Naive thymus-derived CD8-positive, alpha-beta T cell (primary cell): ENCODE measurements at places on chromosomes 2 and 18. TPM values are rescaled to one million over a fixed set of nuclear protein-coding genes. Genes with fewer than 3 reads are reported as not detected.

- no peak overlapping the region for H3K4me3 ChIP-seq
- H3K36me3 ChIP-seq = no peaks in the 10 kb centered on the region
- no peak for DNase-seq
- no peaks in the 10 kb centered on the region for H3K27me3 ChIP-seq
- H3K4me1 ChIP-seq = no peaks in the 10 kb centered on the region
- H3K27ac ChIP-seq = no peak overlapping the region
These were observed 339.4 kb downstream of the DCC start for GRCh38 chr18:52679354-52679753.

The DPY30 gene
- 46.7 TPM for total RNA-seq

DNA sequence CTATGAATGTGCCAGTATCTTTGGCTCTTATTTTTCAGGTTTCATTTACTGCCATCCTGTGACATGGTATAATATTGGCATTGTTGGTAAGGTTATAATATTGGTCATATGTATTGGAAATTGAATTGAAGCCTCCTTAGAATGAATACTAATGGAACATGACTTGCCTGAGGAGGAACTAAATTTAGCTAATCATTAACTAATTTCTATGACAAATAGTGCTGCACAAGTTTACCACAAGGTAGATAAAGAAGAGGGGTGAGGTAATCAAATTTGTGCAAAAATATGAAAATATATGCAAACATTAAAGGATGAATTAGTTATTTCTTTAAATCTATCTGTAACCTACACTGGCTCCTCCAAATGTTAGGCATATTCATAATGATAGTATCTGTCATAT, 43.2 kb upstream of the ORC2 start:
- H3K27ac ChIP-seq = no peak overlapping the region
- no peaks in the 10 kb centered on the region for H3K27me3 ChIP-seq
- DNase-seq = no peak
- no peaks in the 10 kb centered on the region for H3K4me1 ChIP-seq
- peaks cover 27% of the 10 kb centered on the region for H3K36me3 ChIP-seq
- no peak overlapping the region for H3K4me3 ChIP-seq

The AQP12B gene
- not detected for total RNA-seq

GRCh38 chr2:27083410-27084296, 2.9 kb upstream of the KHK start:
- H3K36me3 ChIP-seq = no peaks in the 10 kb centered on the region
- peak overlapping the region; percentile 61 for H3K4me3 ChIP-seq
- peaks cover 28% of the 10 kb centered on the region for H3K4me1 ChIP-seq

DNA sequence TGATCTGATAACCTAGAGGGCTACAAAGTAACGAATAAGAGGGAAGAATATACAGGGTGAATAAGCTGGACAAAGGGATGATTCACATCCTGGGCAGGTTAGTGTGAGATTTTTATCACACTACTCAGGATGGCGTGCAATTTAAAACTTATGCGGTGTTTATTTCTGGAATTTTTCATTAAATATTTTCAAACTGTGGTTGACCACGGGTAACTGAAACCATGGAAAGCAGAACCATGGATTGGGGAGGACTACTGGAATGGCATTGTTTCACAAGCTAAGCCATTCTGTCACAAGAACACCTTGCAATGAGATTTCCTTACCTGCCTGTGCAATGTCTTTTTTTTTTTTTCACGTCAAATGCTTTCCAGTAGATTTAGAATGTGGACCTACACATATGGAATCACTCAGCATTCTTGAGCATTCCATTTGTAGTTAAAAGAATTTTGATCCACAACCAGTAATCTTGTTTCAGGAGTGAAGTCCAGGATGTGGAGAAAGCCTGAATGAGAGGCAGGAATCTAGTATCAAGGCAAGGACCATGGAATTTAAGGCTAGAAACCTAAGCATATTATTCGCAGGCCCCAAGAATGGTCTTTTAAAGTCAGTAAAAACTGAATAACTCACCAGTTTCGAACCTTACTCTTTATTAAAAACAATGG, 8.0 kb upstream of the CDK15 start:
- H3K36me3 ChIP-seq = no peaks in the 10 kb centered on the region
- H3K27me3 ChIP-seq = peaks cover 12% of the 10 kb centered on the region
- no peak overlapping the region for H3K27ac ChIP-seq
- DNase-seq = no peak

The SCN2A gene
- not detected for total RNA-seq

DNA sequence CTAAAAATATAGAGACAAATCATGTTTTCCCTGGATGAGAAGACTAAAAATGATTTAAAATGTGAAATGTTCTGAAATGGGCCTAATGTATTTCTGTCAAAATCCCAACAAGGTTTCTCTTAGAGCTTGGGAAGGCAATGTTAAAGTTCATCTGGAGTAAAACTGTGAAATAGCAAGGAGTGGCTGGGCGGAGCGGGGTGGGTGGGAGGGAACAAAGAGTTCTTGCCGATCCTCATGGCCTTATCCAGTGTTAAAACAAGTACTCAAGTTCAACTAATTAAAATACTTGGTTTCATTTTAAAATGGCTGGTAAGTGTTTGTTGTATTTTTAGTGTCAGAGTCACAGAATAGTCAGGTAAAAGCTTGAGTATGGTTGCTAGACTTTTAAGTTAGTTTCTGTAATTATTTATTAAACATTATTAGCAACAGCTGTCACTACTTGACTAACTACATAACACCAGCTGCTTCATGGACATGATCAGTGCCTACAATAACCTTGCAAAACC, 87.3 kb downstream of the RTN4 start:
- peaks cover 21% of the 10 kb centered on the region for H3K4me1 ChIP-seq
- no peak overlapping the region for H3K27ac ChIP-seq
- no peak overlapping the region for H3K4me3 ChIP-seq
- H3K27me3 ChIP-seq = no peaks in the 10 kb centered on the region
- DNase-seq = no peak

The RAX gene
- total RNA-seq = not detected

The HAT1 gene
- 29.8 TPM for total RNA-seq

The CDK5R2 gene
- total RNA-seq = not detected

The GNAL gene
- total RNA-seq = 0.55 TPM

DNA sequence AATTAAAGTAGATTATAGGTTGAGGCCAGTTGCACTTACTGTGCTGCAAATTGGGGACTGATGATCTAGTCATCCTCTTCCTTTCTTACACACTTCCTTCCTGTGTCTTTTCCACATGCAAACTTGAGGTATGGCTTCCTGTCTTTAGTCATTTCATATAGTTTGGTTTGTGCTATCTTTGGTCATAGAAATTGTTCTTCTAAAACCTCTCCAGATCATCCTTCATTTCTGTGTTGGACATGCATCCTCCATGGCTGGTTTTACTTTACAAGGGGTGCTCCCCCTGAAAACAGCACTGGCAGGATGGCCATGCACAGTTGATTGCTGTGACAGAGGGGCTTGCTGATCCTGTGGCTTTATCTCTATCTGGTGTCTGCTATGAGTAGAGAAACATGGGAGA, 36.5 kb downstream of the MGAT5 start:
- H3K4me3 ChIP-seq = no peak overlapping the region
- peaks cover 28% of the 10 kb centered on the region for H3K4me1 ChIP-seq
- no peak for DNase-seq
- H3K27me3 ChIP-seq = no peaks in the 10 kb centered on the region
- H3K36me3 ChIP-seq = no peaks in the 10 kb centered on the region
- no peak overlapping the region for H3K27ac ChIP-seq

DNA sequence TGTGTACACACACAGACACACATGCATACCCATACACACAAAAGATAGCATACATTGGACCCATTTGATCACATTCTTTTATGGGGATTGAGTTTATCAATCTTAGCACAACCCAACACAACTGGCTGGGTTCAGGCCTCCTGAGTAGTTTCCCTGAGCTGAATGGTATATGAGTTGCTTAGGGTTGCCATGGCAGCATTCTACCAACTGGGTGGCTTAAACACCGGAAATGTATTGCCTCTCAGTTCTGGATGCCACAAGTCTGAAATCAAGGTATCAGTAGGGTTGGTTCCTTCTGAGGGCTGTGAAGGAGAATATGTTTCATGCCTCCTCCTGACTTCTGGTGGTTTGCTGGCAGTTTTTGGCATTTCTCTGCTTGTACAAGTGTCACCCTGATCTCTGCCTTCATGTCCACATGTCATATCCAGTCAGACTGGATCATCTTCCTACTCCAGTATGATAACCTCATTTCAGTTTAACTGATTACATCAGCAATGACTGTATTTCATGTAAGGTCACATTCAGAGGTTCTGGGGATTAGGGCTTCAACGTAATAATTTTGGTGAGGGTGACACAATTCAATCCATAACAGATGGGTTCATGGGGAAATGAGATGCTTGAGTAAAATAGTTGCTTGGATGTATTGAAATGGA, 212.7 kb downstream of the KCNE4 start:
- no peaks in the 10 kb centered on the region for H3K27me3 ChIP-seq
- no peak for DNase-seq
- H3K27ac ChIP-seq = no peak overlapping the region
- H3K4me3 ChIP-seq = no peak overlapping the region
- H3K36me3 ChIP-seq = no peaks in the 10 kb centered on the region
- no peaks in the 10 kb centered on the region for H3K4me1 ChIP-seq

GRCh38 chr2:200221055-200221955, 85.2 kb upstream of the SPATS2L start:
- H3K36me3 ChIP-seq = no peaks in the 10 kb centered on the region
- no peak overlapping the region for H3K4me3 ChIP-seq
- H3K4me1 ChIP-seq = no peaks in the 10 kb centered on the region
- DNase-seq = no peak

DNA sequence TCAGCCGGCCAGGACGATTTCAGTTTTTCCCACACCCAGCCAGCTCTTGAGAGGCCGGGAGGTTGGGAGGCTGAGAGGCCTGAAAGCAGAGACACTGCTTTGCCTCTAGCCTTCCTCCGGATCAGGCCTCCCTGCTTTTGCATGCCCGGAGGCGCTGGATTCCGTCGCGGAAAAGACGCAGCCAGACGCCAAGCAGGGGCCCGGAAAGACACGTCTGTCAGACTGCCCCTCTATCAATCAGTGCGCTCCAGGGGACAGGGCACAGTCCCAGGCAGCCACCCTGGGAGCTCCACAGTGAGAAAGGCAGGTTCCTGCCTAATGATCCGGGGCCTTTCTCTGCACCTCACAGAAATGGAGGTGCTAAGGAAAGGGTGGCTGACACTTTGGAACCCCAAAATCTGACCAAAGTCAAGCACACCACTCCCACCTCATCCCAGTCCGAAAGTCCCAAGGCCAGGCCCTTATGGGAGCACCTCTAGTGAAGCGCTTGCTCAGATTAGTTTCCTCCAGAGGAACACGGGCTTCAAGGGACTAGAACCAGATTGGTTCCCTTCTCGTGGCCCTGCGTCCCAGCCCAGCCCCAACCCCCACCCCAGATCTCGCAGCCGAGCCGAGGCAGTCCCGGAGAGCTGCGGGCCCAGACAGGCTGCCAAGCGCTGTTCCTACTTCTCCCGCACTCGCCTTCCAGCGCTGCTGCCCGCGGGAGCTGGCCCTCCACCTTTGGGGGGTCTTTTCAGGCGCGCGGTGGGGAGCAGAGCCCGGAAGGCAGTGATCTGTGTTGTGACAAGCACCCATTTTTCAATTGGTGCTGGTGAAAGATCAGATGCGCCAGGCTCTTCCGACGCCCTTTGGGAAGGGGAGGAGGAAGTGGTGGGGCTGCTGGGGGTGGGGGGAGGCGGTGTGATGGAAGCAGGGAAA, 5.0 kb downstream of the DLX1 start:
- H3K4me1 ChIP-seq = peaks cover 36% of the 10 kb centered on the region
- H3K36me3 ChIP-seq = peaks cover 15% of the 10 kb centered on the region
- no peak for DNase-seq
- H3K4me3 ChIP-seq = no peak overlapping the region

- no peak overlapping the region for H3K4me3 ChIP-seq
- no peak overlapping the region for H3K27ac ChIP-seq
- H3K36me3 ChIP-seq = peaks cover 3% of the 10 kb centered on the region
- H3K4me1 ChIP-seq = no peaks in the 10 kb centered on the region
These were observed 58.8 kb downstream of the CCDC195 start for GRCh38 chr2:224657349-224657748.

DNA sequence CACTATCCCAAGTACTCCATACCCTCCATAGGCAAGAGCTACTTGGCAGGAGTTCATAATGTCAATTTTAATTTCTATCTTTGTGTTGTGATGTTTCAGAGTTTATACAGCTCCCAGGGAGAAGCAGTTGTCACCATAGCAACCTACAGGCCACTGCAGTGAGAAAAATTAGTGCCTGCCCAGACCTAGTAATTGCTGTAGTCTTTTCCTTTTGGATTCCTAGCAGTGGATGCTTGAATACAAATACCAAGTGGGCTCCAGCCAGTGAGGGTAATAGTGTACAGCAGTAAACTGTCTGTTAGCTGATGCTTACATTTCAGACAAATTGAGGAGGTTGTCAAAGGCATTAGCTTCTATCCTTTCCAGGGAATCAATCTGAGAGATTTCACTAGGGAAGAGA, 26.7 kb downstream of the LHCGR start:
- no peaks in the 10 kb centered on the region for H3K27me3 ChIP-seq
- no peak overlapping the region for H3K4me3 ChIP-seq
- H3K36me3 ChIP-seq = no peaks in the 10 kb centered on the region
- DNase-seq = no peak
- no peak overlapping the region for H3K27ac ChIP-seq
- H3K4me1 ChIP-seq = no peaks in the 10 kb centered on the region
